ENCODE measurements at places on chromosomes 7 and 10.

DNA sequence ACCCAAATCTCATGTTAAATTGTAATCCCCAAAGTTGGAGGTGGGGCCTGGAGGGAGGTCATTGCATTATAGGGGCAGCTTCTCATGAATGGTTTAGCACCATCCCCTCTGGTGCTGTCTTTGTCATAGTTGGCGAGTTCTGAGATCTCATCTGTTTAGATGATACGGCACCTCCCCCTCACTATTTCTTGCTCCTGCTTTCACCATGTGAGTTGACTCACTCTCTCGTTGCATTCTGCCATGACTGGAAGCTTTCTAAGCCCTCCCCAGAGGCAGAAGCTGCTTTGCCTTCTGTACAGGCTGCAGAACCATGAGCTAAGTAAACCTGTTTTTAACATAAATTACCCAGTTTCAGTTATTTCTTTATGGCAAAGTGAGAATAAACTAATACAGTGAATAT lies 18.9 kb upstream of the ZNF138 start:
- DNase-seq = no peak

GRCh38 chr7:132242192-132242812 lies 334.0 kb downstream of the PLXNA4 start:
- DNase-seq = no peak

GRCh38 chr10:34808801-34809745 lies 6.0 kb downstream of the PARD3 start:
- no peak for DNase-seq

- no peak for DNase-seq
These were observed 17.4 kb downstream of the KPNA7 start for GRCh38 chr7:99190359-99191009.

DNA sequence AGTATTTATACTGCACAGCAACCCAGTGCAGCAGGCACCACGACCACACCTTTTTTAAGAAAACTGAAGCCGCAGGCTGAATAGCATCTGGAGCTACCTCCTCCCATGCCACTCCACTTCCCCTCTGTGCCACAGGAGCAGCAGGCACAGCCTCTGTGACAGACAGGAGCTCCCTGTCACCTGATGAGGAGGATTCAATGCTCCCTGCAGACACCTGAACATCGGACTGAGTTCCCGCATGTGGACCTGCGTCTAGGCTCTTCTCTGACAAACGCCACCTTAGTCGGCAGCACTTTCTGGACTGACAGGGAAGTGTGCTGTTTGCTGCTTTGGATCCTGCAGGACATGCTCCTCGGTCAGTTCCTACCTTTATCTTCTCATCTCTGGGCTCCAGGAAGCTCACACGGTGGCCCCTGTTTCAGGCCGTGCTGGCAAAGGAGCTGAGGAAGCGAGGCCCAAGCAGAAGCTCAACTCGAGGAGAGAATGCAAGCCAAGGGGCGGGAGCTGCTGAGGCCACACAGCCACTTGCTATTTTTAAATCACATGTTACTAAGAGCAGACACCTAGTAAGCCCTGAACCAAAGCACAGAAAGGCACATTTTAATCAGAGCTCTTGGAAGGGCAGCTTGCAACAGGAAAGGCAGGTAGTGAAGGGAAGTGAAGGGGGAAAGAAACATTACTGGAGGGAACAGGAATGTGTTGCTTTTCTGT lies 56.6 kb downstream of the VOPP1 start:
- no peak for DNase-seq

GRCh38 chr7:73521636-73522104 lies 423 bp downstream of the BAZ1B start:
- no peak for DNase-seq

DNA sequence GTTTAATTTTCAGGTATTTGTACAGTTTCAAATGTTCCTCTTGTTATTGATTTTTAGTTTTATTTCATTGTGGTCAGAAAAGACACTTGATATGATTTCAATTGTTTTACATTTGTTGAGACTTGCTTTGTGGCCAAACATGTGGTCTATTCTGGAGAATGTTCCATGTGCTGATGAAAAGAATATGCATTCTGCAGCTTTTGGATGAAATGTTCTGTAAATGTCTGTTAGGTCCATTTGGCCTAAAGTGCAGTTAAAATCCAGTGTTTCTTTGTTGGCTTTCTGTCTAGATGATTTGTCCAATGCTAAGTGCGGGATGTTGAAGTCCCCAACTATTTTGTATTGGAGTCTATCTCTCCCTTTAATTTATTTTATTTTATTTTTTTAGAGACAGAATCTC lies 70.5 kb downstream of the ZNF503 start:
- no peak for DNase-seq

DNA sequence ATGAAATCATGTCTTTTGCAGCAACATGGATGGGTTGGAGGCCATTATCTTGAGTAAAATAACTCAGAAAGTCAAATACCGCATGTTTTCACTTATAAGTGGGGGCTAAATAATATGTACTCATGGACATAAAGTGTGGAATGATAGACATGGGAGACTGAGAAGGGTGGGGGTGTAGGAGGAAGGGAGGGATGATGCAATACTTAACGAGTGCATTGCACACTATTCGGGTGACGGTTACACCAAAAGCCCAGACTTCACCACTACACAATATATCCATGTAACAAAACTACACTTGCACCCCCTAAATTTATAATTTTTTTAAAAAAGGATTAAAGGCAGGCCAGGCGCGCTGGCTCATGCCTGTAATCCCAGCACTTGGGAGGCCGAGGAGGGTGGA lies 13.6 kb downstream of the LGI1 start:
- no peak for DNase-seq

- no peak for DNase-seq
These were observed 410.2 kb downstream of the AUTS2 start for GRCh38 chr7:70008466-70008865.

DNA sequence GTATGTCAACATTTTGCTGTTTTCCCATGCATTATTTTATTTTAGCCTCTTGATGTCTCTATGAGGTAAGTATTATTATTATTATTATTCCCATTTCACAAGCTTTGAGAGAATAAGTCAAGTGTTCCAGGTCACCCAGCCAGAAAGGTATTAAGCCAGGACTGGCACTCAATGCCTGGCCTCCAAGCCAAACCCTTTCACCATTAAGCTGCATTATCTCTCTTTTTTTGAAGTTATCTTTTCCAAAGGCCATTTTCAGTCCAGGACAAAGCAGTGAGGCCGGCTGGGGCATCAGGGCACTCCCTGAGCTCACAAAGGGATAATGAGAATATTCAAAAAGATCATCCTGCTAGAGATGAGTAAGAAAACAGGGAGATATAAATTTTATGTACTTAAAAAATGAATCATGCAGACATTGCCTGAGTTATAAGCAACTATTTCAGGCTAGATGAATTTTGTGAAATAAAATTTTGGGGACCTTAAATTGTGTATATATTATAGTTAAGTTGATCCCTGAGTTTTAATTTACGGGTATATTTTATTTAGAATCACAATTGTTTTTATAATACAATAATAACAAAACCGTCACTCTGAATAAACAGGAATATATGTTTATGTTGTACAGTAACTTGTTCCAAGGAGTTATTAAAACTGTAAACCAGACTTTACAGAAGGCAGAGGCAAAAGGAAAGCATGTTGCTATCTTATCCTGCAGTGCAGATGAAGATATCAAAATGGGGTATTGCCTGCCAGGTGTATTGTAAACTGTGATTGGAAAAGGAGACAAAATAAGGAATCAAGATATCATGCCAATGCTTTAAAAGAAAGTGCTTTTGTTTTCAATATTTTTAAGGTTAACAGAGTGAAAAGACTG lies 51.3 kb upstream of the CAV2 start:
- no peak for DNase-seq

DNA sequence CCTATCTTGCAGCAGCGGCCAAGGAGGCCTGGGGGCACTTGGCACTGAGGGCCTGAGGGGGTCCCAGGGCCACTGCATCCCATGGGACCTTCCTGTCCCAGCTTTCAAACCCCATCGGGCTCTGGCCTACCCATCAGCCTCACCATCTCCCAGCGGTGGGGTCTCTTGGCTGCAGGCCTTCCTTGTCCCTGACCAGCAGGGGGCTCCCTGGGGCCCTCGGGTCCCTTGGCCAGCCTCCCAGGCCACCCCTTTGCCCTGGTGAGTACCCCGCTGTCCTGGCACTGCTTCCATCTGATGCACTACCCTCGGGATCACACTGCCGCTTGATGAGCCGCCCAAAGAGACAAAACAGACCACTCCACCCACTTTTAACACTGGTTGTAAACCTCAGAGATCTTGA lies 43.5 kb downstream of the YKT6 start:
- DNase-seq = no peak

DNA sequence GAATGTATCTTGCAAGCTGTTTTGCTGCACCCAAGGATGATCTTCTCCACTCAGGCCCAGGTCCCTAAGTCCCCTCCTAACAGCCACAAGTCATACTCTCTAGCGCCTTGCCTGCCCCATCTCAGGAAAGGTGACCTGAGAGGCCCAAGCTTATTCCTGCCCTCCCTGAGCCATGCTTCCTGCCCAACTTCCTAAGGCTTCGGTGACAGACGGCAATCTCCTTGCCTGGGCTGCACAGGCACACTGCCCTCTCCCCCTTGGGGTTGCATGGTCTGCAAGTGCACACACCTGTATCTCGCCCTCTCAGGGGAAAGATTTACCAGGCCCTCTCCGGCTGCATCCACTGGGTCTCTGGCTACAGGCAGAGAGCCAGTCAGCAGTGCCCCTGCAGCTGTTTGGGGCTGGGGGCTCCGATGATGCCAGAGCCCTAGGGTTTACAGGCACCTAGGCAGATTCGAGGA lies 771 bp upstream of the ADIRF start:
- DNase-seq = no peak

GRCh38 chr10:115974351-115974750 lies 298.7 kb downstream of the GFRA1 start:
- no peak for DNase-seq

- DNase-seq = no peak
These were observed 26.6 kb downstream of the SEMA3D start for GRCh38 chr7:85160223-85160622.

DNA sequence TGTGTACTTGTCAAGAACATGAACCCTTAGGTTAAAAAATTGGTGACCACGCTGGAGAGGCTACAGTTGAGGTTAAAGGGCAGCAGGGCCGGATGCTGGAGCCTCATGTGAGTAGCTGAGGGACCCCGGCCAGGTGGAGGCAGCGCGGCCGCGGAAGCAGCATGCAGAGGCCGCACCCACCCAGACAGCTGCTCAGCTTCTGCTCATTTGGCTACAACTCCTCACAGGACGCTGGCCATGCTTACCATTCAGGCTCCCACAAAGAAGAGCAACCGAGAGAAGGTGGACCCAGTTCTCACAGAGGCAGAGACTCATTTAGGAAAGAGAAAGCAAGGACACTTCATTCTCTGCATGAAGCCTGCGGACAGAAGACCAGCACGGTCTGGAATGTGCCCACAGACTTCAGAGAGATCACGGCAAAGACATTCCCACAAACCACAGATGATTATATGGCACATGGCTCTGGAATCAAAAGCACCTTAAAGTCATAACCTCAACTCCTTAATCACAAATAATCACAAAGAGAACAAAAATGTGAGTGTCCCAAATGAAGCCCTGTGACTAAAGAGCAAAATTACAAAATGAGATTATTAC lies 94.4 kb downstream of the VOPP1 start:
- peak; percentile 56 for DNase-seq

- no peak for DNase-seq
These were observed 28.2 kb downstream of the IL15RA start for GRCh38 chr10:5949009-5949759.

GRCh38 chr10:774661-775244 lies 85.3 kb upstream of the DIP2C start:
- no peak for DNase-seq

DNA sequence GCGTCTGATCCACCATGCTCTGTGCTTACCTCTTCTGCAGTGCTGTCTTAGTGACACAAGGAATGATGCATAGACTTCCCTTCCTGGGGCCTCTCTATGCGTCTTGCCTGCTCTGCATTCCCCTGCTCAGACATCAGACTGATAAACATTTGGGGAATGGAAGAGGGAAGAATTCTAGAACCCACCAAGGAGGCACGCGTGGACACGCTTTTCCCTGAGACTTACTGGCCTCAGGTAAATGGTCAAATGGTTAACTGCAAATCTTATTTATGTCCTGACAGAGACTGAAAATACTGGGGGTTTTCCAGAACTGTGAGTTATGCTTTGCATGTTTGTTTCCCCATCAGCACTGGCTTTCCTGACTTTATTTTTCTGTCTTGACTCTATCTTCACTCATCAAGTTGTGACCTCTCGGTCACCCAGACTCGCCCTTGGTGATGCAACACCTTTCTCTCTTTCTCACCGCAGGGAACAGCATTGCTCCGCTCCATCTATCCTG lies 285.9 kb upstream of the FZD8 start:
- DNase-seq = no peak

GRCh38 chr10:20017961-20018360 lies 201.7 kb downstream of the PLXDC2 start:
- DNase-seq = no peak

- no peak for DNase-seq
These were observed 184.3 kb downstream of the NEBL start for GRCh38 chr10:20712774-20713173.

DNA sequence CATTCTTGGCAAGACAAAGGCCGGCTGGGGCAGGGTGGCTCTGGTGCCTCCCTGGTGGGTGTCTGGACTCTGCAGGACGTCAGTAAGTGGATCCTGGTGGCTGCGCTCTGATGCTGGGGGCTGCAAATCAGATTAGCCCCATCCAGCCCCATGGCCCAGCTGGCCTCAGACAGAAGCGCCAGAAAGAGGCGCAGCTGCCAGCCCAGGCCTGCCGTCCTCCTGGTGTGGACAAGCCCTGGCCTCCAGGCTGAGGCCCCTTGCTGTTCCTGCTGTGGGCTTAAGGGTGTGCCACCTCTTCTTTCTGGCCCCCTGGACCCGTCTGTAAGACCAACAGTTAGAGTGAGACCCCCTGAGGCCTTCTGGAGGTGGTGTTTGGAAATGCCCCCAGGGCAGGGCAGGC lies 5.9 kb upstream of the LFNG start:
- DNase-seq = no peak

DNA sequence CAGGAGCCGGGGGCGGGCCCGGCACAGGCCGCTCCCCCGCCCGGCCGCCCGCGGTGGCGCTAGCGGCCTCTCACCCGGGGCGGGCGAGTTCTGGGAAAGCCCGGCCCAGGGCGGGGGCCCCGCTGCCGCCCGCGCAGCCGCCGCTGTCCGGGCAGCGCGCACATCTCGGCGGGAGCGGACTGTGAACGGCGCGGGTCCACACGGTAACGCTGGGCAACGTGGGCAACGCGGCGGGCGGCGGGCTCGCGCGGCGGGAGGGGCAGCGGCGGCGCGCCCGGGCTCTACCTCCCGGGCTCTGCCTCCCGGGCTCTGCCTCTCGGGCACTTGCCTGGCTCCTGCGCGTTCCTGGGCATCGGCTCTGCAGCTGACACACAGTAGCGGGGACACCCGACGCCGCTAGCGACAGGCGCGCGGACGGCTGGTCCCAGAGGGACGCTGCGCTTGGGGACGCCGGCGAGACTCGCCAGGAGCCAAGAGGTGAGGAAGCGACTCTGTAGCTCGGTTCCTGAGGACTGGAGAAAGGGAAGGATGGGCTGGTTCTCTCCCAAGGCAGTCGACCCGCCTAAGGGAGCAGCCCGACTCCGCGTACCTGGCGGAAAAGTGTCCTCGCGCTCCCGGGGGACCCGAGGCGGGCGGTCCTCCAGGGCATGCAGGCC lies at the start of gene PLCE1:
Gene PLCE1, plus strand, starts transcription at position 150 of the 656 bp plus-strand sequence. CDS start 37,116 bp downstream, outside the sequence.
- DNase-seq = no peak

- no peak for DNase-seq
These were observed 81.6 kb downstream of the EBF3 start for GRCh38 chr10:129882291-129883010.
